NCI-H1694 (cell line): ENCODE measurements at places on chromosomes 12 and 14.
A peak's percentile ranks its signal among the peaks of the same experiment; 100 is the strongest.

DNA sequence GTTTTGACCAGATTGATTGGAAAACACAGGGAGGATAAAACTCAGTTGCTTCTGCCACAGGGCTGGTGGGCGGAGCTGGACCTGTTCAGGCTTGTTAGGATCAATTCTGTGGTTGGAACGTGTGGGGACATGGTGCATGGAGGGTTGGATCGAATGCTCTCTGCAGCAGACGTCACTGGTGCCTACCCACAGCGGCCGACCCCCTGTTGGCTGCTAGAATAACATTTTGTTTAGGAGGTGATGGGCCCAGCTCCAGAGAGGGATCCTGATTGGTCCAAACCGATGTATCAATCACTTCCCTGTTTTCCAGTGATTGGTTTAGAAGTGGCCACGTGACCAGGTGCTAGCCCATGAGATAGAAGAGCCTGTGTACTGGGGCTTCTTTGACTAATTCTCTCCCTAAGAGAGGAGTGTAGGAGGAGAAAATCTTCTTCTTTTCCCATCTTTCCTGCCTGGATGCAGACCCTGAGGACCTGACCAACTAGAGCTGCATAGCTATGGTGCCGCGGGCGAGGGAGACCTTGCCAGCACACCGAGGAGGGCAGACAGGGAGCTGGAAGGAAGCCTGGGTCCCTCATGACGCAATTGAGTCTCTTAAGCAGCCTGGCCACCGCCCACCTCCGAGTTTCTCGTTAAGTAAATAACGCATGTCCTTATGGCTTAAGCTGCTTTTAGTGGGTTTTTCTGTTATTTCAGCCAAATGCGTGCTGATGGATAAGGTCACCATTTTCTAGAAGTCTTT lies 163.5 kb downstream of the AACS start:
- DNase-seq = no peak

GRCh38 chr14:24406416-24406815 lies 7.6 kb downstream of the NYNRIN start:
- DNase-seq = no peak

DNA sequence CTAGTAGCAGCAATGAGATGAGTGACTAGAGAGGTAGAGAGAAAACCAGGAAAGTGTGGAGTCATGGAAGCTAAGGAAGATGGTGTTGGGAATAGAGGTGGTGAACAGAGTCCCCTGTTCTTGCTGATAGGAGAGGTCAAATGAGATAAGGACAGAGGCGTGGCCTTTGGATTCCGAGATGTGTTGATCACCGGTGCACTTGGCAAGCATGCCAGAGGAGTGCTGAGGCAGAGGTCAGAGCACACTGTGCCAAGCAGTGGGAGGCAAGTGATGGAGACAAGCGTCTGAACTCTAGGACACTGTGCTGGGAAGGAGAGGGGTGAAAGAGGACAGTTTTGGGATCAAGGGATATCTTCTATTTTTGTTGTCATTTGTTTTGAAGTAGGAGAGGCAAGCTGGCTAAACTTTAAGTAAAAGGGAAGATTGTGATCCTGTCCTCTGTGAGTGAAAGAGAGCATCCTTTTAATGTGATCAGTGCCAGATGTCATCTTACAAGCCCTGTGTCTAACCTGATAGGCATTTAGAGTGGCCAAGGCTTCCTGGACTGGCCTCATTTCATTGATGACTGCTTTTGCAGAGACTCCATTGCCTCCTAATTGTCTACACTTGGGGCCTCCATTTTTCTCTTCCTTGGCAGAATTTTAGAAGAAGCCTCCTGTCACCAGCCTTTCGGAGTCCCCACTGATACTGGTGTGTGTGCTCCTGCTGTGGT lies 336.4 kb downstream of the CACNA1C start:
- no peak for DNase-seq

- no peak for DNase-seq
Observed at GRCh38 chr14:101721951-101722661, 39.4 kb upstream of the PPP2R5C start.

- DNase-seq = no peak
Observed at GRCh38 chr14:103830511-103831270, 16.7 kb downstream of the PPP1R13B start.

DNA sequence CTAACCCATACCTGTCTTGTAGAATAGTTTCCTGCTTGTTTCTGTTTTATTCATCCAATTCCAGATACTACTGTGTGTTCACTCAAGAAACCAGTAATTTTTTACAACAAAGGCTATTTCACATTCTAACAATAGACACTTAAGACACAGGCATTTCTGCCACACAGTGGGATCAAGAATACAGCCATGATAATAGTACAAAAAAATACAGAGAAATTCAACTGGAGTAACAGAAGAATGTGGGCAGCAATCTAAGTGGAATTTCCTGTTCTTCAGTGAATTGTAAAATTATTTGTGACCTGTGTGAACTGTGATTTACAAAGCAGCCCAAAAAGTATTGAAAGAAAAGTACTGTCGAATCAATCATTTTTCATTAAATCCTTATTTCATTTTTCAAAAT lies 282.9 kb downstream of the CCER1 start:
- no peak for DNase-seq

DNA sequence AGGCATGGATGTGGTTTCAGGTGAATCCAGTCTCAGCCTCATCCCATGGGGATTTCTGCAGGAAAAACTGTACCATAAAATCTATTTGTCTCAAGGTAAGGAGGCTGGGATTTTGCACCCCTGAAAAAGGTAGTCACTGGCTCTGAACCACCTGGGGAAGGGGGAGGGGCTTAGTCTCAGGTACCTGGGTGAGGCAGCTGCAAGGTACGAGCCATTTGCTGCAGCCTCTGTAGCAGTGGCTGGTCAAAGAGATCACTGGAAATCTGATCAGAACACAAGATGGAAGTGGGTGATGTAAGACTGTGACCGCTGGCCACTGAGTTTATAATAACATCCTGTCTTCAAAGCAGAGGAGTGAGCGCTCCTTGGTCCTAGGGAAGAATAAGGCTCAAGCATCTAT lies 209.9 kb upstream of the NOS1 start:
- no peak for DNase-seq

DNA sequence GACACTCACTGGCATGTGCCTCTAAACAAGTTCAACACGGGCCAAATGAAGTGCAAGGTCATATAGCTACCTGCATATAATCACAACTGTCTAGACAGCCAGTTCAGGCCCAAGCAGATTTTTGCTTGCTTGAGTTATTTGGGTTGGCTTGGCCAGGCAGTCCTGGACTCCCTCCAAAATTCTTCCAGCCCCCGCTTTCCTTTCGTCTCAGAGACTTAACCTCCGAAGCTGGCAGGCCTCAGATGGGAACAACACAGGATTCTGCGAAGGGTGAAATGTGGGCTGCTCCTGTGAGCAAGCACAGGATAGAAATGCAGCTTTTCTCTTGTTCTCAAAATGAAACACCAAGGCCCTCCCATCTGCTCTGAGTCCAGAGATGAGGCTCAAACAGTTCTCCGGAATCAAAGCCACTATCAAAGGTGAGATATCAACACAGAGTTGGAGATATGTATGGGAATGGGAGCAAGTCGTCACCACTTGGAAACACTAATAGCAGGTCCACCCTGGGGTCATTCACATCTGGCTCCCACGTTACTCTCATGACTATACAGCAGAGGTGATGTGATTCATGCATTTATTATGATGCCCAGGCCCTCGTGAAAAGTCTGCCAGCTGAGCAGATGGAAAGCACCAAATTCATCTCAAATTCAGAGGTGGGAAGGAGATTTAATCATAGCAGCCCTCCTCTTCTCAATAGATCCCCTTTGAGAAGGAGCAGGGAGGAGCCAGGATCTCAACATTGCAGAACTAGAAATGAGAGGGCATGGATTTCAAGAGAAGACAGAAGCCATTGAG lies 389.8 kb downstream of the NUAK1 start:
- DNase-seq = no peak

- DNase-seq = no peak
Observed at GRCh38 chr12:180445-180844, 33.5 kb downstream of the SLC6A12 start.

- no peak for DNase-seq
Observed at GRCh38 chr14:24960816-24961215, 89.1 kb downstream of the STXBP6 start.

GRCh38 chr12:116490471-116490870 lies 68.7 kb upstream of the MAP1LC3B2 start:
- no peak for DNase-seq

GRCh38 chr12:69739287-69740191 lies 879 bp downstream of the RAB3IP start:
- DNase-seq = peak; percentile 9

GRCh38 chr12:57456145-57456700 lies 1.1 kb downstream of the INHBE start:
- no peak for DNase-seq

- DNase-seq = no peak
Observed at GRCh38 chr12:104586351-104586919, 129.7 kb downstream of the CHST11 start.

- no peak for DNase-seq
Observed at GRCh38 chr12:119748497-119748896, 80.6 kb downstream of the PRKAB1 start.

DNA sequence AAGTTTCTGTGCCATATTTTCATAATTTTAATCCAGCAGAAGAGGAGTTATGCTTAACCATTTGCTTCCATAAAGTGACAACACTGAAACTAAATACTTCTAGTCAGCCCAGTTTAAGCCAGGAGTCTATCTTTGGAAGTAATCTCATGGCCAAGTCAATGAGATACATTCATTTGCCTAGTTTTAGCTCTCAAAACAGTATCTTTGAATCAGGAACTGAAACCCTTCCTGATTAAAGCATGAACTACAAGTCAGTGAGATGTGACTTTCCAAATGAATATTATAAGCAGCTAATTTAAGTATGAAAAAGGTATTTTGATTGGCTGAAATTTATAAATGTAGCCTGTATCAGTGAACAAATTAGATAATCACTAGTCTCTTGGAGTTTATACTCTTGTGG lies 491.5 kb downstream of the SLC6A15 start:
- DNase-seq = no peak

DNA sequence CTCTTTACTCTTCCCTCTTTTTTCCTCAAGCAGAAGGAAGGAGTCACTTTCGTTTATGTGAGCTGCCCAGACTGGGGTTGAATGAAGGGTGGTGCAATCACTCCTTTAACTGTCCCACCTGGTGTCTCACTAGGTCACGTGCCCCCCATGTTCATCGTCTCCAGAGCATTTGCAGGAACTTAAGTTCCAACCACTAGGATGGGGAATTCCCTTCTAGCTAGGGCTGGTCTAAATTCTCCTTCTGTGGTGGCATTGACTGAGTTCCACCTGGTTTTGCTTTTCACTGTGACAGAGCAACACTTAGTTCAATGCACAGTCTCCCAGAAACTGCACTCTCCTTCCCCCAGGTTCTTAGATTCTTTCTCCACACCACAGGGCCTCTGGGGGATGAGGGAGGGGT lies 9.5 kb downstream of the FANCM start:
- no peak for DNase-seq

DNA sequence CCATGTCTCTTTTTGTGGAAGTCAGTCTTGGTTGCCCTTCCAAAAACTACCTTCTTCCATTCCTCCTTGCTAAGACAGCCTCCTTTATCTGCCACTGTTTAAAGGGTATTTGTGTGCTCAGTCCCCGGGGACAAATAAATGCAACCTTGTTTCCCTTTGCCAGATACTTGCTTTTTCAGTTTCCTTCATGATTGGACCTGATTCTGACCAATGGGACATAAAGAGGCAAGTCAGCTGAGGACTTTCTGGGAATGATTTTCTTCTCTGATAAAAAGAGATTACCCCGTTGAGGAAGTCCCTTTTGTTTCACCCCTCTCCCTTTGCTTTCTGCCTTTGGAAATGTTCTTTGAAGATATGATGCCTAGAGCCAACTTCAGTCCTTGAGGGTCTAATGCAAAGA lies 7.4 kb upstream of the TUBA1B start:
- no peak for DNase-seq

DNA sequence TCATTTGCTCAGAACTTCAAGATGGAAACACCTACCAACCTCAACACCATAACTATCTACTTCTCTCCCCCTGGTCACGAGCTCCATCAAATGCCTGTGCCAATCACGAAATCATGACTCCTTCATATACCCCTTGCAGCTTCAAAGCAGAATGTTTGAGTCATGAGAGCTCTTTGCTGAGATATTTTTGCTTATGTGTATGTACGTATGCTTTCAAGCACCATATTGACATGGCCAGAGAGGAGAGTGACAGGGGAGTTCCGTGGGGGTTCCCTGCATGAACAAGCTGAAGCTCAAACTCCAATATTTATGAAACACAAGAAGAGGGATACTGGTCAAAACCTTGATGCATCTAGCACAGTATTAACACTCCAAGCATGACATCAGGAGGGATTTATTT lies 374.4 kb downstream of the DPF3 start:
- no peak for DNase-seq

- no peak for DNase-seq
Observed at GRCh38 chr12:122303068-122303467, 36.8 kb upstream of the VPS33A start.

DNA sequence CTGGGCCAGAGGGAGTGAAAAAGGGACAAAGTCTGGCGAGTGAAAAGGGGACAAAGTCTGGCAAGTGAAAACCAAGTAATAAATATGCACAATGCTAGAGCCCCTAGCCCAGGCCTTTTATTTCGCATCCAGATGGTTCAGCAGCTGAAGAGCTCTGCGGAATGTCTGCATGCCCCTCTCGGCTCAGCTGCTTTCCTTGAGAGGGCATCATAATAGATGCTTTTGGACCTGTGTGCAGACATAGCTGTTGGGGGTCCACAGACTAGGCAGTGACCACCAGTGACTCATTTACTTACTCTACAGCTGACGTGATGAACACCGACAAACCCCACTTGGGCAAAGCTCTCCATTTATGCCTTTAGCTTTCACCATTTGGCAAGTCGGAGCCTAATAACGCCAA lies 4.3 kb downstream of the NIN start:
- DNase-seq = no peak

GRCh38 chr12:114069507-114069906 lies 103.4 kb upstream of the RBM19 start:
- DNase-seq = no peak

DNA sequence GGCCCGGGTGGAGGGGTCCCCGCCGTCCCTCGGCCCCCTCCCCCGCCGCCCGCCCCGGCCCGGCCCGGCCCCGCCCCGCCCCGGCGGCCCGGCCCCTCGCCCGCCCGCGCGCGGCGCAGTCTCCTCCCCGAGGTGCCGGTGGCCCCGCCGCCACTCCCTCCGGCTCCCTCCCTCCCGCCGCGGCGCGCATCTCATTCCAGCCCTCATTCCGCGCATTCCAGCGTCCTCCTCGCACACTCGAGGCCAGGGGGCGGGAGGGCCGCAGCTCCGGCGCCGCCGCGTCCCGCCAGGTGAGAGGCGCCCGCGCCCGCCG lies at the start of gene TEAD4:
TEAD4 (plus strand) TSS at position 206 of the 313 bp plus-strand sequence.
- peak; percentile 64 for DNase-seq

- no peak for DNase-seq
Observed at GRCh38 chr12:65925626-65926025, 101.3 kb downstream of the HMGA2 start.

- DNase-seq = no peak
Observed at GRCh38 chr12:6263931-6264330, 46.6 kb upstream of the PLEKHG6 start.
